ENCODE measurements at places on chromosomes 11 and 22.

- DNase-seq = no peak
Measured at GRCh38 chr11:118843565-118843964, 40.1 kb upstream of the CXCR5 start.

DNA sequence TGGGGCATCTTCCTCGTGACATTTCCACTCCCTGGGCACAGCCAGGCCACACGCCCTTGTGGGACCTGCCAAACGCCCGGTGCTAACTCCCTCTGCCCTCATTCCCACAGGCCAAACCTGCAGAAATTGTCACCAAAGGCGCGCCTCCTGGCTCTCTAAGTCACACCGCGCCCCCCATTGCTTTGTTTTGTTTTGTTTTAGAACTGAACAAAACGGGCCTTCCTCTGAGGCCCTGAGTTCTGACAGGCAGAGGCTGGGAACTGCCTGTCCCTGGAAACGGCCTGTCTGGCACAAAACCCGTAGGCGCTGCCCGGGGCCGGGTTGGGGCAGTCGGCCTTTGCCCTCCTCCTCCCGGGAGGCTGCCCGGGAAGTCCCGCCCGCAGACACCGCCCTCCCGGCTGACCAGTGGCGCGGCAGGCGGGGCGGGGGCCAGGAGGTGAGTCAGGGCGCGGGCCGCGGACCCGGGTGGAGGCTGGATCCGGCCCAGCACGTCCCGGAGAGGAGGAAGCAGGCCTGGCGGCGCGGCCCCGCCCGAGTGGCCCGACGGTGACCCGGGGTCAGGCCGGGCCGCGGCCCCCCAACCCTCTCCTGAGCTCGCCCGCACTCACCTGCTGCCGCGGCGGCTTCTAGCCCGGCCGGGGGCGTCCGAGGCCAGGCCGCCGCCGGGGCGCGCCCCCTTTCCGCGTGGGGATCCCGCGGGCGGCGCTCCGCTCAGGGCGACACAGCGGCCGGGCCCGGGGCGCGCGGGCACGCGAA lies 465 bp downstream of the SUN2 start:
- DNase-seq = no peak

DNA sequence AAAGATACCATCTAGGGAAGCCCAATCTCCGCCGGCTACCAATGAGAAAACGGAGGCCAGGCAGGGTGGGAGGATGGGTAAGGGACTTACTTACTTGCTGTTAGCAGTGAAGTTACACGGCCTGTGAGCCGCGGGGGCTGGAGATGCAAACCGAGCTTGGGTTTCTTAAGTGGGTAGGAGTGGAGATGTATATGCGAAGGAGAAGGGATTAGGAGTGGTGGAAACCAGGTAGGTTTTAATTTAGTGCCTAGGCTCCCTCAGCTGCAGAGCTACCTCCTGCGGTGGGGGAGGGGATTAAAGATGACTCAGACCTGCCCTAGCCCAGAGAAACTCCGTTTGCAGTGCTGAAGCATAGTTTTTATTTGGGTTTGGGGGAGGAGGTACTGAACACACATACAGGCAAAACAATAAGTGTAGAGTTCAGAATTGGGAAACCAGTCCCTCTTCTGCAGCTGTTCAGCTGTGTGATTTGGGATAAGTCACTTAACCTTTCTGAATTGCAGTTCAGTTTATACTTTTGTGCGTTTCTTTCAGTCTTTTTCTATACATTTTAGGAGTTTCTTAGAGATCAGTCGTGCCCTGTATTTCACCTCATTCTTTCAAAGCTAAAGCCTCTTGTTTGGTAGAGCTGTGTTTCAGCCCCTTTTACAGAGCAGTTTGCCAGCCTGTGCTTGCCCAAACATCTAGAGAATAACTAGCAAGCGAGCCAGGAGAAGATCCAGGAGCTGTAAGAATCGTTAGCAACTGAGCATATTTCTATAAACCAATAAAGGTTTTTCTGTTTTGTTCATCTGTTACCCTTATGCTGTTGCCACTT lies 596 bp upstream of the TNRC6B start:
- peak; percentile 49 for DNase-seq

DNA sequence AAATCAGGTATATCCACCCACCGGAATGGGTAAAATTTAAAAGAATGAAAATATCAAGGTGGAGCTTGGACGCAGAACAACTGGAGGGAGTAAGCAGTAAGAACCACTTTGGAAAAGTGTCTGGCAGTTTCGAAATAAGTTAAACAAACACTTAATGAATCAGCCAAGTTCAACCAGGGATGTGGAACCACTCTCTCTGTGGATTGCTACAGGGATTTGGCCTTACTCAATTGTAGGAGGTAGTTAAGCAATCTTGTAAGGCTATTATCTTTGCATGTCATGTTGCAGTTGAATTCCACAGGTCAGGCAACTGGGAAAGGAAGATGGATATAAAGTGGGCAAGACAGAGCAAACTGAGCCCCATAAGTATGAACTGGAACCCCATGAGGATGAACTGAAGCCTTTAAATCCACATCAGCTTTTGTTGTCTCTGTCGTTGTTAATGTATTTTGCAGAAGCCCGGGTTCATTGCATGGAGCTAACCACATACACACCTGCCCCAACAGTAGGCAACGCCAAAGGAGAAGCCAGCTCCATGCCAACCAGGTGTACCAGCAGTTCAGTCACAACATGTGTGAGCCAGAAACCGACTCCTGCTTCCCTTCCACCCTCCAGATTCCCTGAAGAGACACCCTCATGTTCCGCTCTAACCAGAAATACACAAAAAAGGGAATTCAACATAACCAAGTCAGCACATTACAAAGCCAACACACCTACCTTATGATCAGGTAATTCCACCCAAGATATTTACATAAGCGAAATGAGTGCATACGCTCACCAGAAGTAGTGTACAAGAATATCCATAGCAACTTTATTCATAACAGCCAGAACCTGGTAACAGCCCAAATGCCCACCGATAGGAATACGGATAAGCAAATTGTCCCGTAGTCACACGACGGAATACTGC lies 8.0 kb upstream of the SLC43A3 start:
- DNase-seq = no peak

GRCh38 chr11:6468712-6469495 lies 4.8 kb downstream of the TRIM3 start:
- no peak for DNase-seq
